ENCODE measurements at places on chromosomes 3 and 15.

GRCh38 chr3:81132995-81133394 lies 628.5 kb downstream of the GBE1 start:
- no peak overlapping the region for H3K4me3 ChIP-seq
- H3K36me3 ChIP-seq: no peaks in the 10 kb centered on the region
- H3K27ac ChIP-seq: no peak overlapping the region
- H3K4me1 ChIP-seq: no peaks in the 10 kb centered on the region
- no peak for DNase-seq

DNA sequence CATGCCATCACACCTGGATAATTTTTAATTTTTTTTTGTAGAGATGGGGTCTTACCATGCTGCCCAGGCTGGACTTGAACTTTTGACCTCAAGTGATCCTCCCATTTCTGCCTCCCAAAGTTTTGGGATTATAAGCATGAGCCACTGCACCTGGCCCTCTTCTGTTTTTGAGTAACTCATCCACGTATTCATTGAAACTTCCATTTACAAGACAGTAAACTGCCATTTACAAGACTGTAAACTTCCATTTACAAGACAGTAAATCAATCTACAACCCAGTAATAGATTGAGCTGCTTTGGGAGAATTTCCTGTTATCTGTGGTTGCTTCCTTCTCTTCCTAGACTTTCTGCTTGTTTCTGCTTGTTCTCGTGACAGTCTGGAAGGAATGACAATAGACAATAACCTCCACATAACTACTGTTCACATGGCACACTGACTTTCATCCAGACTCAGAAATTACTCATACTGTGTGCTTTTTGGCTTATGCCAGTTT lies 114.7 kb upstream of the CCNL1 start:
- H3K27ac ChIP-seq: no peak overlapping the region
- H3K36me3 ChIP-seq: no peaks in the 10 kb centered on the region
- no peaks in the 10 kb centered on the region for H3K4me1 ChIP-seq
- DNase-seq: no peak
- H3K4me3 ChIP-seq: no peak overlapping the region
- no peaks in the 10 kb centered on the region for H3K27me3 ChIP-seq

DNA sequence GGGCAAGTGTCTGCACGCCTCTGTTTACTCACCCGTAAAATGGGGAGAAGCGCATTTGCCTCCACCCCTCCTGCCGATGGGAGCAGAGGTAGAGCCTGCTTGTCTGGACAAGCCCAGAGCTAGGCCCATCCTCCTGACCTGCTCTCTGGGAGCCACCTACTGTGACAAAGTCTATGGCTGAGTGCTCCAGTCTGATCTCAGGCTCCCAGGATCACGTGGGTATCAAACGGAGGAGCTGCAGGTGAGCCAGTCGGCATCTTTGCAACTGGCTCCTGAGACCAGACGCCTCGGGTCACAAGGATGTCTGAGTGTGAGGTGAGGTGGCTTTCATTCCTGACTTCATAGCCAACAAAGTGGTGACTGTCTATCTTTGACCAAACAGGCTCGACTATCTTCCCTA lies 2.1 kb upstream of the ALDH1A3 start:
- H3K27me3 ChIP-seq: peaks cover 3% of the 10 kb centered on the region
- no peak overlapping the region for H3K27ac ChIP-seq
- no peak overlapping the region for H3K4me3 ChIP-seq
- no peak for DNase-seq

DNA sequence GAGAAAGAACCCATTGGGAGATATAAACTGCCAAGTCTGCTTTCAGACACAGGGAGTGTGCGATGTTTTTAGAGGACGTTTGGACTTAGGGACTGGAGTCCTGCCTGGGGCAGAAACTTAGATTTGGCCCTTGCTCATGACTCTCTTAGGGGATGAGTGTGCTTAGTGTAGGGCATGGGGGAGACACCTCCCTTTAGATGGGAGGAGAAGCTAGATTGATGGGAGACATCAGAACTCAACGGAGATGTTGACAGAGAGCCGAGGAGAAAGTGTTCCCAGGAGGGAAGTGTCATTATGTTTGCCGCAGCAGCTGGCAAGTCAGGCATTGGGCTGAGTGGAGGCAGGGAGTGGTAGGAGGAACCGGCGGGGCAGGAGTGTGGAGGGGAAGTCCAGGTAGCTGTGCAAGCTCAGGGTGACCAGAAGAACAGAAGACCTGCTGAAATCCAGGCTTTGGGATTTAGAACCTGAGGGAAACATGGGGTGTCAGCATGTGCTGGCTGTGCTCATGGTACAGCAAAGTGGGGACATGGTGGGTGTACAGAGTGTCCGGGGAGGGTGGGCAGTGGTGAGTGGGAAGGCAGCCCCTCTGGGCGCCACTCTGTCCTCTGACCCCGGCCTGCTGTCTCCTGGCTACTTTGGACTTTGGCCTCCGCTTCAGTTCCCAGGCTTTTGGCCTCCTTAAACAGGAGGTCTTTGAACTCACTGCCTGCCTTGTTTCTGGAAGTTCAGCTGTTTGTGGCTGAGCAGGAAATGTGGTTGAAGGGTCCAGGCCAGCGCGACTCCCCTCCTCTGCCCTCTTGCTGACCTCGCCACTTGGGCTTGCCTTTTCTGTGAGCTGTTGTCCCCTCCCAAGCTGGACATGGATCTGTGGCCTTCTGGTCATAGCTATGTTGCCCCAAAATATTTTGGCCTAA lies 324.0 kb upstream of the LRRFIP2 start:
- H3K36me3 ChIP-seq: no peaks in the 10 kb centered on the region
- H3K27ac ChIP-seq: no peak overlapping the region
- H3K4me3 ChIP-seq: no peak overlapping the region
- peaks cover 27% of the 10 kb centered on the region for H3K27me3 ChIP-seq
- no peaks in the 10 kb centered on the region for H3K4me1 ChIP-seq
- DNase-seq: no peak

DNA sequence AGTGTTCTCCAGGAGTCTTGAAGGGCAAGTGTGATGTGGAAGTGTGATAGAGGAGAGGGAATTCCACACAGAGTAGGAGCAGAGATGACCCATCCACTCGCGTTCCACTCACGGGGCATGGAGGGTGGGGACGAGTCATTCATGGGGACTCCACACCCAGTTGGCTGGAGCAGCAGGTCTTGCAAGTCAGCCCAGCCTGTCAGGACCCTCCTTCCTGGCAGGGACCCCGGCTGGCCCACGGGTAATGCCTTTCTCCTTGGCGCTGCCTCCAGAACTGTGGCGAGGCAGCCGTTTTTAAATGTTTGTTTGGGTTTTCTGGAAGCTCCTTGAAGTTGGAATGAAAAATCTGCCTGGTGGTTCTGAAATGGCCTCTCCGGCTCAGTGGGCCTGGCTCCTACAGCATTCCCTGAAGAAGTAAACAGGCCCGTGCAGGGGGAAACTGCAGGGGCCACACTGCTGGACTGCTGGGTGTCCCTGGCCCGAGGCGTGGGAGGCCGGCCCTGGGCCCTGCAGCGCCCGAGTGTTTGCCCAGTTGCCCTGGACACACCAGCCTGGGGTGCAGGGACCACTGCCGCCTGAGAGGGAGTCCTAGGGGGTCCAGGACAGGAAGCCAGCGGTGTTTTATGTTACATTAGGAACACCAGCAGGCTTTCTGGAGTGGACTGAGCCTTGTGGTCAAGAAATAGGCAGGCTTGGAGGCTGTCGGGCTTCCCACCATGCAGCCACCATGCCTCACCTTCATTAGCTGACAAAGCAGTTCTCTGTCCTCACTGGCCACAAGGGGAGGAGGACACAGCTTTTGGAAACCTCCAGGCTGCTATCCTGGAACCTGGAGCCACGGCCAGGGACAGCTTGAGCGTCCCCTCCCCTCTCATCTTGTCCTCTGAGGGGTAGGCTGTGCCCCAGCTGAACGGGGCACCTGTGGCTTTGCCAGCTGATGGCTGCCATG lies 61.3 kb downstream of the CEMIP start:
- H3K36me3 ChIP-seq: no peaks in the 10 kb centered on the region
- H3K27me3 ChIP-seq: peaks cover 44% of the 10 kb centered on the region
- no peak for DNase-seq

DNA sequence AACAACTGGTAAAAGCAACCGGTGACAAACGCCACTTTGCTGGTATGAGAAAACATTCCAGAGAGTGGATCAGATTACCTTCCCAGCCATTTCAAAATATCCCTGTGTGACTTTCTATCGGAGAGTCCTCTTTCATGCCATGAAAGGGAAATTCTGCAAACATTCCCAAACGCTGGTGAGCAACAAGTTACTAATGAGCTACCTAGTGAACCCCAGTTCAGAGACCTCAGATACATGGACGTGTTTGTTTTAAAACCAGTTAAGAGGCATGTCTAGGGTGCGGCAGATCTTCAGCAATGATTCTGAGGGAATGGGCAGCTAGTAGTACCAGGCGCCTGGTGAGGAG lies 418.2 kb upstream of the NR2F2 start:
- H3K4me1 ChIP-seq: no peaks in the 10 kb centered on the region
- DNase-seq: no peak
- no peaks in the 10 kb centered on the region for H3K27me3 ChIP-seq
- no peak overlapping the region for H3K27ac ChIP-seq

DNA sequence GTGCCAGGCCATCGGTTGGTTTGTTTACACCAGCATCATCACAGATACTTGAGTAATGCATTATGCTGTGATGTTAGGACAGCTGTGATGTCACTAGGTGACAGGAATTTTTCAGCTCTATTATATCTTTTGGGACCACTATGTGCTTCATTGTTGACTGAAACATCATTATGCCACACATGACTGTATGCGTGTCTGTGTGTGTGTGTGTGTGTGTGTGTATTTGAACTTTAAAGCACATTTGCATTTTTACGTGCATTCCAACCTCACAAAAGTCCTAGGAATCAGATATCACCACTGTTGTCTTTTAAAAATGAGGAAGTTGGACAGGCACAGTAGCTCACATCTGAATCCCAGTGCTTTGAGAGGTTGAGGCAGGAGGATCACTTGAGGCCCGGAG lies 223.0 kb downstream of the TBL1XR1 start:
- no peak overlapping the region for H3K27ac ChIP-seq
- no peak overlapping the region for H3K4me3 ChIP-seq
- no peaks in the 10 kb centered on the region for H3K36me3 ChIP-seq
- no peaks in the 10 kb centered on the region for H3K27me3 ChIP-seq
- no peak for DNase-seq

GRCh38 chr3:58742239-58742638 lies 75.7 kb upstream of the FAM3D start:
- H3K27me3 ChIP-seq: no peaks in the 10 kb centered on the region
- no peak overlapping the region for H3K4me3 ChIP-seq
- no peaks in the 10 kb centered on the region for H3K4me1 ChIP-seq
- no peak overlapping the region for H3K27ac ChIP-seq

- H3K27me3 ChIP-seq: peaks cover 11% of the 10 kb centered on the region
- H3K4me3 ChIP-seq: no peak overlapping the region
- H3K27ac ChIP-seq: no peak overlapping the region
- DNase-seq: no peak
These were observed 70.2 kb upstream of the ARRDC4 start for GRCh38 chr15:97890307-97890706.

DNA sequence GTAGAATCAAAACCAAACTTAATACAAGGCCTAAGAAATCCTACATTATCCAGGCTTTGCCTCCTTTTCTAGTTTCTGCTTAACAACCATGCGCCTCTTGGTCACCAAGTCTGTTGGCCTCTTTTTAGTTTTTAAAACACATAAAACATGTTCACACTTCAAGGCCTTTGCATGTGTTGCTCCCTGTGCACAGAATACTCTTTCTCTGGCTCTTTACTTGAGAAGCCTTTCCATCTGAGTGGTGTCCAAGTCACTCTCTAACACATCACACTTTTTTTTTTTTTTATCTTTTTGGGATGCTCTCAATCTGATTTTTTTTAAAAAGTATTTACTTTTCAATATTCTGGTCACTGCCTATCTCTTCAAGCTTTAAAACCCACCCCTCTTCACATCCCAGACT lies 14.9 kb downstream of the GAP43 start:
- H3K4me1 ChIP-seq: no peaks in the 10 kb centered on the region
- no peak overlapping the region for H3K4me3 ChIP-seq
- no peak for DNase-seq

DNA sequence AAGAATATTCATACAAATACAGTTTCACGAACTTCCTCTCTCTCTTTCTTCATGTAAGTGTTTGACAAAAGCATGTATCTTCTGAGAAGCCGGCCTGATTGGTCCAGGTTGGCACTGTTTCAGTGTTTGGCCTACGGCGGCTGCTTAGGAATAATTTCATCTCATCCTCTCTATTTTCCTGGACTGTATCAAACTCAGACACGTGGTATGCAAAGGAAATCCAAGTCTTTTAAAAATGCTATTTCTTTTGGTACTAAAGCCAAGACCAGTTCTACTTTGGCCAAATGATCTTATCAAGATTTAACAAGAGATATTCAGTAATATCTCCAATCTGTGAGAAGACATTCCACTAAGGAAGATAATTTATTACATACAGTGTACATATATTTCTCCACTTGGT lies 152.8 kb downstream of the TIGIT start:
- H3K4me1 ChIP-seq: no peaks in the 10 kb centered on the region
- DNase-seq: no peak
- H3K4me3 ChIP-seq: no peak overlapping the region
- no peaks in the 10 kb centered on the region for H3K36me3 ChIP-seq
- no peaks in the 10 kb centered on the region for H3K27me3 ChIP-seq

- H3K4me1 ChIP-seq: no peaks in the 10 kb centered on the region
- H3K36me3 ChIP-seq: no peaks in the 10 kb centered on the region
- DNase-seq: no peak
- no peak overlapping the region for H3K27ac ChIP-seq
These were observed 134.0 kb downstream of the LPP start for GRCh38 chr3:188287762-188288505.

DNA sequence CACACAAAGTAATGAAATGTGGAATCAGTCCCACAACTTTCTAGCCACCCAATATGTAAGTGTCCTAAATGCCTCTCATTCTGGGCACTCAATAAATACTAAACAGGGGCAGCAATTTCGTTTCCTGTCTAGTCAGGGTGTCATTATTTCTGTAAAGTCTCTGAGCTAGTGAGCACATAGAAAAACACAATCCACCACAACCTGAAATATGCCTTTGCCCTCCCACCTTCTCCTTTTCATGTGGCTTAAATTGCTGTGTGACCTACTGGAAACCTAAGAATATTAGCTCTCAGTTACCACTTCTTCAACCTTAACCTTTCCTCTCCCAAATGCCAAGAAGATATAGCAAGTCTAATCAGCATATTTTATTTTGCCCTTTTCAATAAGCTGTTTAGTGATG lies 456.3 kb upstream of the KCNMB2 start:
- H3K36me3 ChIP-seq: no peaks in the 10 kb centered on the region
- H3K4me1 ChIP-seq: peaks cover 3% of the 10 kb centered on the region
- no peak overlapping the region for H3K27ac ChIP-seq
- no peaks in the 10 kb centered on the region for H3K27me3 ChIP-seq

- no peak for DNase-seq
- peaks cover 46% of the 10 kb centered on the region for H3K36me3 ChIP-seq
- peaks cover 32% of the 10 kb centered on the region for H3K4me1 ChIP-seq
- no peaks in the 10 kb centered on the region for H3K27me3 ChIP-seq
- no peak overlapping the region for H3K4me3 ChIP-seq
These were observed 3.6 kb downstream of the ZBTB38 start for GRCh38 chr3:141371882-141372281.

GRCh38 chr3:64163755-64164148 lies 61.5 kb downstream of the PRICKLE2 start:
- no peaks in the 10 kb centered on the region for H3K4me1 ChIP-seq
- no peak overlapping the region for H3K4me3 ChIP-seq
- DNase-seq: no peak
- no peaks in the 10 kb centered on the region for H3K36me3 ChIP-seq

- H3K36me3 ChIP-seq: peaks cover 56% of the 10 kb centered on the region
- H3K4me3 ChIP-seq: no peak overlapping the region
- H3K4me1 ChIP-seq: no peaks in the 10 kb centered on the region
- no peak for DNase-seq
- no peak overlapping the region for H3K27ac ChIP-seq
- no peaks in the 10 kb centered on the region for H3K27me3 ChIP-seq
These were observed 35.3 kb downstream of the CEP152 start for GRCh38 chr15:48775546-48775945.
